Lung (tissue), 17 donors: ENCODE measurements at places on chromosomes 2 and 18. TPM values are rescaled to one million over a fixed set of nuclear protein-coding genes. Genes with fewer than 3 reads are reported as not detected.

Gene LRRC30
- total RNA-seq, result not detected

DNA sequence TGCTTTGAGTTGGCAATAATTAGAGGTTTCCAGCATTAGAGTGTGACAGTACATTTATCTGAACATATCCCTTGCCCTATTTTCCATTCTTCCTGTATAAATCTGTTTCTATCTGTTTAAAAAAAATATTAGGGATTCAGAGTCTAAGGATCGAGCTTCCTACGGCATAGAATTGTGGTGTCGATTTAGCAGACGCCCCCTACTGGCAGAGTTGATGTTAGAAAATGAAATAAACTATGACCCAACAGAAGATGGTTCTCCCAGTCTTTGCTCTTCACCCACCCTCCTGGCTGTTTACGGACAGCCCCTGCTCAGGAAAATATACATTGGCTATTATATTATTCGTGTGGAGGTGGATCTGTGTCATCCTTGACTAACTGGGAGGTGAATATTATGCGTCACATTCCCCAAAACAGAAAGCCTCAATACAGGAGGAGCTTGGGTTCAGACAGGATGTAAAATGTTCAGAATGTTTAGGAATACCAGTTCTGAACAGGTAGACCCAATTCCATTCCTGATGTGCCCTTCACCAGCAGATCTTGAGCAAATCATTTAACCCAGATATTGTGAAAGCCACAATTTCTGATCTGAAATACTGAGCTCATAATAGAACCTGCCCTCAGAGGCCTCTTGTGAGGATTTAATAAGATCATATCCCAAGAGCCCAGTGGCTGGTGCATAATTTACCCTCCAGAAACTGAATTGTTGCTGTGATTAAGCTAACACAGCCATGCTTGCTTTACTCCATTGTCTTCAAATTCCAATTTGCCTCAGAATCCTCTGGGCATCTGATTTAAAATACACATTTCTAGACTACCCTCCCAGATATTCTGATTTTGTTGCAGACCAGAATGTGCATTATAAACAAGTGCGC, 10.8 kb upstream of the ERMN start:
- no peak for DNase-seq

DNA sequence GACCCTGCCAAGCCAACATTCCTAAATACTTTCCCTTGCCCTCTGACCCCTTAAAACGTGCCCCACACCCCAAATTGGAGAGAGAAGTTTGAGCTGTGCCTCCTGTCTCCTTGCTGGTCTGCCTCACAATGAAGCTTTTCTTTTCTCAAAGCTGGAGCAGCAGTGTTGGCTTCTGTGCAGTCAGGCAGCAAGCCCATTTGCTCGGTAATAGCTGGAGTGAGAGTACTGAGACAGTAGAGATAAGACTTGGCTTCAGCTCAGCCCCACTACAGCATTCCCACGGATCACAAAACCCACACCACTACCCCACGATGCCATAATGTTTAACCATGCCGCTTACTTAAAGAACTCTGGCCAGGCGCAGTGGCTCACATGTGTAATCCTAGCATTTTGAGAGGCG, 73.0 kb downstream of the NCAPH start:
- peak; percentile 92 for DNase-seq

Gene OR6B2
- not detected for total RNA-seq

Gene KCNE4
- total RNA-seq, result 1.2 TPM

Gene AQP12B
- total RNA-seq, result 0.15 TPM

Gene MAL
- total RNA-seq, result 1.3 TPM

DNA sequence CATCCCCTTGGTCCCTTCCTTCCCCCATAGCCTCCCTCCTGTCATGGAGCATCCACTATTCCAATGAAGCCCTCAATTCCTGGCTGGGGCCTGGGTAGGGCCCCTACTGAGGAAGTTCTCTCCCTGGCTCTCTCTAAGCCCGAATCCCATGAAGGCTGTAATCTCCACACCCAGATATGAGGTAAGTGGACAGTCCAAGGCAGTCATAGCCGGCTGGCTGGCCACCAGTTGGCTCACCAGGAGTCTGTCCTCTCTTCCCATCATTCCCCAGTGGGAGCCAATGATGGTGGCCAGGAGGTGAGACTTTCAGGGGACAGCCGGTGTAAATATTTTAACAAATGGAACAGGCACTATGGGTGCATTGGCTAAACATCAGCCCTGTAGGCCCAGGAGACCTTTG, 6.8 kb upstream of the TAF1B start:
- DNase-seq, result no peak

- peak; percentile 67 for DNase-seq
Observed at GRCh38 chr2:224909885-224910573, 132.2 kb downstream of the DOCK10 start.

GRCh38 chr2:10486601-10487079, 38.5 kb upstream of the ODC1 start:
- DNase-seq, result no peak

GRCh38 chr2:3493615-3494007, 25.7 kb downstream of the ADI1 start:
- DNase-seq, result peak; percentile 66
